ENCODE measurements at places on chromosomes 13 and 19.

DNA sequence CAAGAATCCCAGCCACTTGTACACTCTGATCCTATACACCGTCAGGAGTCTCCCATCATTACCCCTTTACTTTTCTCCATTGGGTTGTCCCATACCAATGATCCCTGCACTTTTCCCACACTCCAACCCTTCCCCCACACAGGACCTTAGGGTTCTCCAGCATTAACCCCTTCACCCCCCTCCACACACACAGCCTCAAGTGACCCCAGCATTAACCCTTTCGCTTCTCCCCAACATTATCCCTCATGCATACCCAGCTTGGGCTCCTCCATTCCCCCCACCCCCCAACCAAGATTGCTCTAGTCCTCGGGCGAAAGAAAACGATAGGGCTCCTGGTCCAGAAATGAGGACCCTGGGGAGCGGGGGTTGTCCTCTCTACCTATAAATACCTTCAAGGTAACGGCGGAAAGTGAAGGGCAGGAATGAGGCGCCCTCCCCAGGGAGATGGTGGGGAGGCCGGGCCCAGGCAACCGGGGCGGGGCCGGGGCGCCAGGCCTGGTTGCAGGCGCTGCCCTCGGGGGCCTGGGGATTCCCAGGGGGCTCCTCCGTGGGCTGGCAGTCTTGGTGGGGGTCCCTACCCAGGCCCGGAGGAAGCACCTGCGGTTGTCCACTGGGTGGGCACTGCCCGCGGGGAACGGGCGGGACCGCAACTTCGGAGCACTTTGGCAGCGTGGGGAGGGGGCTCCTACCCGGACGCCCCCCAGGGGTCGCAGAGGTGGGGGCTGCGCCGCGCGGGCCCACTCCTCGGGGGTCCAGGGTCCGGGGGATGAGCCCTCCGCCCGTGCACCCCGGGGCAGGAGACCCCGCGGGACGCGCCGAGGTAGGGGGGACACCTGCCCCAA lies 757 bp downstream of the WIZ start:
- no peak for DNase-seq

- peak; percentile 74 for DNase-seq
Measured at GRCh38 chr19:5690955-5691821, 1.1 kb downstream of the RPL36 start.

DNA sequence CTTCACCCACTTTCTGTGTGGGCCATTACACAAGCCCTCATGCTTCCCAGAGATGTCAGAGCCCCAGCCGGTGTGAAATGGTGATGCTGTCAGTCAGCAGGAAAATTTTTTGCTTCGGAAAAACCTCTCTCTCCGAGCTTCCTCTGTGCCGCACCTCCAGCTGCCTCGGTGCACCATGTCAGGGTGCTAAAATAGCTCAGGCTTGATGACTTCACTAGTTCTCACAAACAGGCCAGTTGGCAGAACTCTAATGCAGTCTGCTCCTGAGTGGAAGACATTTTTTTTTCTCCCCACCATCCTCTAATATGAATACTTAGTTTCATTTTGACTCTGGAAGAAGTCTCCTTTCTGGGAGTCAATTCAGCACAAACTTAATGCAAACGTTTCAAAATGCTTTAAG lies 71.3 kb downstream of the KLF12 start:
- DNase-seq = no peak

GRCh38 chr13:112929783-112930055 lies 39.3 kb upstream of the MCF2L start:
- no peak for DNase-seq

DNA sequence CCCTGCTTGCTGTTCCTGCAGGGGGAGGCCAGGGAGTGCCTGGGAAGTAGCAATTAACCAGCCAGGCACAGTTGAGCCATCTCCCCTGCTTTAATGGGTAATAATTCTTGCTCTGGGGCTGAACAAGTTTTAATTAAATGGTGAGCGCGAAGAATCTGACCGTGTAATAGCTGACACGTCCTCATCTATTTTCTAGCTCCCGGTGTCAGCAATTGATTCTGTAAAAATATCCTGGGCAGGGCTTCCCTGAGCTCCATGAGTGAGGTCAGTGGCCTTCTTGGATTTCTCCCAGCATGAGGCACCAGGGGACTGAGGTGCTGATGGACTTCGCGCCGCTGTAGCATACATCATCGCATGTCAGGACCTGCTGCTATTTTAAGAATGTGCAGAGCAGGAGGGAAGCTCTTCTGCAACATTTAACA lies 26.9 kb downstream of the SIPA1L3 start:
- no peak for DNase-seq

DNA sequence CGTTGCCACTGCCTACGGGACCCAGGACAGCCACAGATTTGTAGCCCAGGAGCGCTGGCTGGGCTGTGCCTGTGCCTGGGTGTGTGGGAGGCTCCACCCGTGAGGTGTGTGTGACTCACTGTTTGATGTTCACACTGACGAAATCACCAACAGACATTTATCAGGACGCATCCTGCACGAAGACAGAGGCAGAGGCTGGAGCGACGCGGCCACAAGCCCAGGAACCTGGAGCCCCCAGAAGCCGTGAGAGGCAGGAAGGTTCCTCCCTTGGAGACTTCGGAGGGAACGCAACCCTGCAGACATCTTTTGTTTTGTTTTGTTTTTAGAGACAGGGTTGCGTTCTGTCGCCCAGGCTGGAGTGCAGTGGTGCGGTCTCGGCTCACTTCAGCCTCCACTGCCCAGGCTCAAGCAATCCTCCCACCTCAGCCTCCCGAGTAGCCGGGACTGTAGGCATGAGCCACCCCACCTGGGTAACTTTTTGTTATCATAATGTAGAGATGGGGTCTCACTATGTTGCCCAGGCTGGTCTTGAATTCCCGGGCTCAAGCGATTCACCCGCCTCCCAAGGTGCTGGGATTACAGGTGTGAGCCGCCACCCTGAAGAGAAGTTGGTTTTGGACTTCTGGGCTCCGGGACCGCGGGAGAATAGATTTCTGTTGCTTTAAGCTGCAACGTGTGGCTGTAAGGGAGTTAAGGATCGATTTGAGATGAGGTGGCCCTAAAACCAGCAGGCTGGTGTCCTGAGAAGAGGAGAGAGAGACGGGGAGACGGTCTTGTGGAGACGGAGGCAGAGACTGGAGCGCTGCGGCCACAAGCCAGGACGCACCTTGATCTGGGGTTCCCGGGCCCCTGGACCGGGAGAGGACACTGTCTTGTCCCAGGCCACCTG lies 24.9 kb upstream of the WDR18 start:
- peak; percentile 58 for DNase-seq

- DNase-seq = peak; percentile 60
Measured at GRCh38 chr13:44575741-44576350, at the start of gene TSC22D1. Gene TSC22D1 (minus strand): TSS chr13:44576330. CDS start chr13:44576074, 256 bp downstream.

GRCh38 chr13:44801990-44802389 lies 187.3 kb downstream of the NUFIP1 start:
- no peak for DNase-seq

DNA sequence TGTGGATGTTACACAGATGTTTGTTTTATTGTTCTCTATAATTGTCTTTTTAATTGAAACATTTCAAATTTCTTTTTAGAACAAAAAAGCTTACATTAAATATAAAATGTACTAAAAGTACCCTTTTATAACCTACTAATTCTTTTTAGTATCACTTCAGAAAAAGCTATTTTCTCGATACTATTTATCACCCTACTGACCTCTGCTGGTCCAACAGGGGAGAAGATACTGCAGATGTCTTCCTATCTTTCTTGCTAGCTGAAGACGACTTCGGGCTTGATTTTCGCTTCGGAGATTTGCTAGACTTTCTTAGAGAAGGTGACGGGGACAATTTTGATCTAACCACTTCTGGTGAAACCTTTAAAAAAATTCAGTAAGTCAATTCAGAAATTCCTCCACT lies 42.4 kb downstream of the ZC3H13 start:
- no peak for DNase-seq

GRCh38 chr19:45009625-45010255 lies 8.5 kb downstream of the RELB start:
- no peak for DNase-seq

All from activated naive CD4-positive, alpha-beta T cell treated with anti-CD3 and anti-CD28 coated beads, Interleukin-2, amount 50 U/mL, for 16 hours (primary cell).